ENCODE measurements at places on chromosomes 2 and 18.

DNA sequence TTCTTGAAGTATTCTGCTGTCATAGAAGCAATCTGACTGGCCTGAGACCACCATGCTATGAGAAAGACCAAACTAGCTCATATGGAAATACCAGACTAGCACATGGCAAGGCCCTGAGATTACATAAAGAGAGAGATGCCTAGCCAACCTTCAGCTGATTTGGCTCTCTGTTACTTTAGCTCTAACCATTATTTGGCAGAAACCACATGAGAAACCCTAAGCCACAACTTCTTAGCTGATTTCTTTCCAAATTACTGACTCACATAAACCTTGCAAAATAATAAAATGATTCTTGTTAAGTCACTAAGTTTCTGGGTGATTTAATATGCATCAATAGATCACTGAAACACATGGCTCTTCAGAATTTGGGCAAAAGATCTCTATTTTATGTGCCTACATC is 295.0 kb upstream of the ZNF521 start:
- no peak for DNase-seq

DNA sequence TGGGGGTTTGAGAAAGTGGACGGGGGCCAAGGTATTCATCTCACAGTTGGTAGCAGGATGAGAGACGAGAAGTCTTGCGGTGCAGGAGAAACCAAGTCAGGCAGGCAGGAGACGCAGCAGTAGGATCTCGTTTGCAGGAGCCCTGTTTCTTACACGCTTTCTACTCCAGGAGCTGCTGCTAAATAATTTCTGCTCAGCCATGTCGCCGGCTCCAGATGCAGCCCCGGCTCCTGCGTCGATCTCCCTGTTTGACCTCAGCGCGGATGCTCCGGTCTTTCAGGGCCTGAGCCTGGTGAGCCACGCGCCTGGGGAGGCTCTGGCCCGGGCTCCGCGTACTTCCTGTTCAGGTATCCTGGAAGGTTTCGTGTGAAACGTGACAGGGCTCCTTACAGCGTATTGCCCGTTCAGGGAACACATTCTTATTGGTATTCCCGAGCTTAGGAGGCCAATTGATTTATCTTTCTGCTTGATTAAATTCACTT is 494 bp downstream of the ANKZF1 start:
- DNase-seq, result no peak

DNA sequence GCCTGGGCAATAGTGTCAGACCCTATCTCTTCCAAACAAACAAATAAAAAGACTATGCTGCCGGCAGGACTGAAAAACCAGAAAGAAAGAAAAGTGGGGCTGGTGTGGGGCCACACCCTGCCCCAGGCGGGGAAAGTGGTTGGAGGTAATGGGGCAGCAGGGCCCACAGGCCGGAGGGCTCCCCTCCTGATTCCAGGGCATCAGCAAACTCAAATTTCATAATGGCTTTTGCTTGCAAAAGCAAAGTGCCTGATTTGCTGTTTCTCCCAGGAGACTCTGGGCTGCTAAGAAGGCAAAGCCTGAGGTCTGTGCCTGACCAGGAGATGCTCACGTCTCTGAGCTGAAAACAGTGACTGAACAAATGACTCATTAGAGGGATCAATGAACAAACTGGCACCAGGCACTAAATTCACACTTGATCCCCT is 121.9 kb downstream of the HDAC4 start:
- DNase-seq, result no peak

- no peak for DNase-seq
Observed at GRCh38 chr2:99865818-99866676, 276.3 kb downstream of the AFF3 start.
